ENCODE measurements at places on chromosomes 2 and 18.

DNA sequence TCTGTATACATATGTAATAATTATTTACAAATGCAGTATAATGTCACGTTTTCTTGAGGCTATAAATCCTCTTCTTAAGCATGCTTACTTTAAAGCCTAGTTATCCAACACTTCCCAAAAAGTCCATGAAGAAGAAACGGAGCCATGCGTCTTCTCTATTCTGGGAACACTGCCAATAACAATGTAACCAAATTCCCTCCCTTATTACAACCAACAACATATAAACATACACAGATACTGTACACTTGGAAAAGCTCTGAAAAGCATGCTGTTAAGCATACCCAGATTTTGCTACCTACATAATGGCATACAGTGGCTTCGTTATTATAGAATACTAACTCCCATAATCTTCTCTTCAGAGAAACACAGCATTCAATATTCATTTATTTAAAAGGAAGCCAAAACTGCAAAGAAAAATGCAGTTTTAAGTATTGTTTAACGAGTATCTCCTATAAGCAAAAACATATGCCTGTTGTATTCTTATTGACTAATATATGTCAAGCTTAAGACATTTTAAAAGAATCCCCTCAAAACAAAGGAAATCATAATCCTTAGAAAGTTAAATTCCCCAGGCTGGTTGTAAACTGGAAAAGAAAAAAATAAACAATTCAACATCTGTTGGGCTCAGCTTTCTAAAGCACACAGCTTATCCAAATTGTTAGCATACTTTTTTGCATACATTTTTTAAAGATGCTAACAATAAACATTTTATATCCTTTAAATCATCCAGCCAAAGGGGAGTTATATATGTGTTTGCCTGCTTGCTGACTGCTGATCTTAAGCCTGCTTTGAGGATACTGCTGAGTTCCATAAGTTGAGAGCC is 83.4 kb downstream of the SLC25A12 start:
- no peak for DNase-seq

DNA sequence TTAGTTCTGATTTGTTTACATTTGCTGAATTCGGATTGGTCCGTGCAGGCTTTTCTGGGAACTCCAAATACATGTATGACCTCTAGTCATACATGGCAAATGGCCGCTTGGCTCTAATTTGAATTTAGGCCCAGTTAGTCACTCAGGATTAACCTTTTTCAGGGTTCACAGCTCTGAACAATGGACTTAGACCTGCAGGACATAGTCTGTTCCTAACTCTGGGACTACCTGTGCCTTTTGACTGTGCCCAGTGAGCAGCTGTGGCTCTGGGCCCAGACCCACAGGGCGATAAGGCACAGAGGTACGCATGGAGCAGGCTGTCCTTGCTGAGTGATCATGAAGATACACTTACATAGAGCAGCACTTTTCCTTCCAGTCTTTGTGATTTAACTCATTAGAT is 28.5 kb downstream of the IL37 start:
- no peak for DNase-seq

DNA sequence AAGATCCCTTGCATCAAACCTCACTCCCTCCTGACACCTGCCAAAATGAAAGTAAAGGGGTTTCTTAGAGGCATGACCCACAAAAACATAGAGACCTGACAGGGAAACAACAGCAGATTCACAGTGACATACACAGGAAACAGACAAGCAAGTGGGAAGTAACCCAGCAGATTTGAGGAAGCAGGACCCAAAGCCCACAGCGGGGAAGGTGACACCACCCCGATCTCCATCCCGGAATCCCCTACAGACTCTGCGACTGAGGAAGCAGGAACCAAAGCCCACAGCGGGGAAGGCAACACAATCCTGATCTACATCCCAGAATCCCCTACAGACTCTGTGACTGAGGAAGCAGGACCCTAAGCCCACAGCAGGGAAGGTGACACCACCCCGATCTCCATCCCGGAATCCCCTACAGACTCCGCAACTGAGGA is 21.6 kb downstream of the CIB4 start:
- DNase-seq = no peak

DNA sequence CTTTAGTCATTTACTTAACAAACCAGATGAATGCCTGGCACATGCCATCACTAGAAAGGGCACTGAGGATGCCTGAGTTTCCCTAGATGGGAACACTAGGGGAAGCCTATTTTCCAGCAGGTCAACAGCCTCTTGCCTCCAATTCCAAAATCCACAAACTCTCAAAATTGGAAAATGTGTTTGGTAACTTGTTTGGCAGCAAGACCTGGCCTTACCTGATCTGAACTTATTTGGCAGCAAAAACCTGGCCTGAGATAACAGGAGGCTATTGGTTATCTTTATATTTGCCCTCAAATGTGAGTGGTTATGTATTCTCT is 2.6 kb downstream of the LIPG start:
- no peak for DNase-seq

DNA sequence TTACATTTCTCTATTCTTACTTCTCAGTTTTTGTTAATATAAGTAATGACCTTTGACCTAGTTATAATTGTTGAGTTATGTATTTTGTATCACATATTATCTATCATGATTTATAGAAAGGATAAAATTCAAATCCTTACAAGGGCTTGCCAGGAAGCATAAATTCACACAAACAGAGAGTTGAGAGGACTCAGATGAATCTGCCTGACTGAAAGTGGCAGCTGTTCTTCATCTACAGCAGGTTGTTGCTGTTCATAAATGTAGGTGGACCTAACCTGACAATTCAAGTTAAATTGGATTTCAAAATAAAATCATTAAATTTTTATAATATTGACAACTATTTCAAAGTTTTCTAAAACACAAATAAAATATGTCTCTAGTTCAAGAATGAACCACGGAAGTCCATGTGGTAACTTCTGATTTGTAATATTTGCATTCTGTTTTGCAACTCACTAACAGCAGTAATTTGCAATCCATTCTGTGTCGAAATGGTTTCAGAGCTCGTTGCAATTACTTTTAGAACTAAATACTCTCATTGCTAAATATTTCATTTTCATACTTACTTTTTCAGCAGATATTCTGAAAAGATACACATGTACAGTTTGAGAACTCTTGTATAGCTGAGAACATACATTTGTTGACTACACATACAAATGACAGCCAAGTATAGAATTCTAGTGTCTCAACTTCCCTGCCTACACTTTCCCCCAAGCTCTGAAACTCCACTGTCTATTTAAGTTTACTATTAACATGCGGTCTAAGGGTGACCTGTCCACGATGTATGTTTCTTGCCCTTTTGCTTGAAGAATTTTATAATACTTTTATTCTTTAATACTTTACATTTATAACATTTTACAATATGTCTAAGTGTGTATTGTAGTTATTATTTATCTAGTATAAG is 25.7 kb downstream of the SCN7A start:
- no peak for DNase-seq

DNA sequence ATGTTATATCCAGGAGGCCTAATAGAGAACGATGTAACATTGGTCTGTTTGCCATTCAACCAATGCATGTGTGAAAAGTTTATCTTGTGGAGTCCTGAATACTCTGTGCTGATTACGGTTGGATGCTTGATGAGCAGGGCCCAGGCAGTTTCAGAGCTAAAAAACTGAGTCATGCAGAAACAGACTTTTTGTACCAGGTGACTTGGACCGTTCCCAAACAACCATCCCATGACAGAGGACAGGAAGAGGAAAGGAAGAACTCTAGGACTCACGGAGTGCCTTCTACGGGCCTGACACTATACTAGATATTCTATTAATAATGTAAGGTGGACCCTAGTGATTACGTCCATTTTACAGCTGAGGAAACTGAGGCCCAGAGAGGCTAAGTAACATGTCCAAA is 142.1 kb downstream of the ARHGAP28 start:
- no peak for DNase-seq

DNA sequence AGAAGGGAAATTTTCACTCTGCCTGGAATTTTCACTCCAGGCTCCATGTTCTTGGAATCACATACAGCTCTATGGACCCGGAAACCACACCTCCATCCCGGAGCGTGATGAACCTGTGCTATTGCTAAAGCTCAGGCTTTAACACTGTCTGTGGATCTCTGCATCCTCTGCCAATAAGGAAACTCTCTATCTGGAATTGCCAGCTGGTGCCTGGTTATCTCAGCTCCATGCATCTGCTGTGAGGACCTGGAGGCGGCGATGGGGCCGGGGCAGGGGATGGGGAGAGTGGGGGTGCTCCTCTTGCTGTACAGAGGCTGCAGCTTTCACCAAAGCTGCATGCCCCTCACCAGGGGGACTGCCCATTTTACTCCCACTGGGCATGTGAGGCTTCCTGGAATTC is 754.0 kb upstream of the SOX11 start:
- DNase-seq = no peak

DNA sequence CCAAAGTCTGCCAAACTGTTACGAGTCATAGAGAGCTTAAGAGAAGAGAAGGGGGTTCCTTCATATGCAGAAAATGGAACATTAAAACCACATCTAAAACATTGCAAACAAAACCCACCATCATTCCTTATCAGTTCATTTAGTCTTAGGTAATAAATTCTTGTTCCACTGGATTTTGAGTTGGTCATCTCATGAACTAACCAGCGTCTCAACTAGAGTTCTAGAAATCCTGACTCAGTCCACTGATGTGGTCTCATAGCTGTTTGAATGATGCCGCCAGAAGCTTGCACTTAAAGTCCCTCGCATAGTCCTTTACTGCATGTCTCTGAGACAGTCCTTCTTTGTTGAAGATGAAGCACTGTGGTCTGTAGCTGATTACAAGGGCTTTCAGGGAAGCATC is 15.0 kb upstream of the CAB39 start:
- DNase-seq = no peak

DNA sequence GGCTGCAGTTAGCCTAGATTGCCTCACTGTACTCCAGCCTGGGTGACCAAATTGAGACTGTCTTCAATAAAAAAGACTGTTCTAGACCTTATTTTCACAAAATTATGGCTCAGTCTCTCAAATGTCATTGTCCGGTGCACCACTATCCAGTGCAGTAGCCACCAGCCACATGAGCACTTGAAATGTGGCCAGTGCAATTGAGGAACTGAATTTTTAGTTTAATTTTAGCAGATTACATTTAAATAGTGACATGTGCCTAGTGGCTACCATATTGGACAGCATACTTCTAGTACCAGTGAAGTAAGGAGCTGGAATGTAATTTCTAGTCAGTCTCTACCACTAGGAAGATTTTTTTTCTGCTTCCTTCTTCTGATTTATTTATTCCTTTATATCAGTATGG is 39.4 kb downstream of the KCMF1 start:
- DNase-seq = no peak

DNA sequence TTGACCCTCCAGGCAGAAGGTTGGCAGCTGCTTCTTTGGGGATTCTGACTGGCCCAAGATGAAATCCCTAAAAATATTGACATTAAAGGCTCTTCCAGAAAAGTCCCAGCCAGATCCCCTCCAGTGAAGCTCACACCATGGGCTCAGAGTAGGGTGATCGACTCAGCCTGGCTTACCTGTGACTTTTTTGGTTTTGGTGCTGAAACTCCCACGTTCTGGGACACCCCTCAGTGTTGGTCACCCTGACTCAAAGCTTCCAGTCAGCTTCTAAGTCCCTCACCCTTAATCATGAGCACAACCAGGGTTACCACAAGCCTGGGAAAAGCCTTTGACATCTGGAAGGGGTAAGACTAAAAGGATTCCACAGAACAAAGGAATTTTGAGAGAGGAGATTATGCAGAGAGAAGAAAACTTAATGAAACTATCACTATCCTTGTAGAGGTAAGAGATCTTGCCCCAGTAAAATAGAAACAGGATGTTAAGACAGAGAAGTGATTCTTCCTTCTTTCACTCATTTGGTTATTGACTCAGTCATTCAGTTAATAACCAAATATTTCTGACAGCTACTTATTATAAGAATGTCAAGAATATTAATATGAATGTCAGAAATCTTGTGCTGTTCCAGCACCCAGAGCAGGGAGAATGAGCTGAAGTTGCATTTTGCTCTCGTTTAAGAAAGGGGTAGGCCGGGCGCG is 66.8 kb upstream of the SEC11C start:
- no peak for DNase-seq

- DNase-seq = no peak
Measured at GRCh38 chr18:44048435-44048834, 632.3 kb upstream of the SETBP1 start.

DNA sequence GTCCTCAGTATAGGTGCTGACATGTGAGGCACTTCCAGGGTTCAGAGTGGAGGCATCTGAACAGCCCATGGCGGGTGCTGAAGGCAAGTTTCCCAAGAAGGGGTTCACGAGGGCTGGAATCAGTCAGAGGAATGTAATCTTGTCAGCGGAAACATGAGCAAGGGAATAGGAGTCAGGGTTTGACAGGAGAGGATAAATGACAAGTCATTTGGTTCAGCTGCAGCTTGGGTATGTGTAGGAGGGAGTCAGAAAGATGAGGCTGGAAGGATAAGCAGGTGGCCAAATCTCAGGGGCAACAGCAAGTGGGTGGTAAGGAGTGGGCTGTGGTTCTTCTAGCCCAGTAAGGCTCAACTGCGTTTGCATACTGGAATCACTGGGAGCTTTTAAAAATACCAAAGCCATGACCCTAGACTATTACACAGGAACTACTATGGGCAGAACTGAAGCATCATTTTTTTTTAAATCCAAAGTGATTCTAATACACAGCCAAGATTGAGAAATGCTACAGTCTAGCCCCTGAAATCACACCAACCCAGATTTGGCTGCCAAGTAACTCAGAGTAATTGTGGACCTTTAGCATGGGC is 41.8 kb upstream of the NAB1 start:
- no peak for DNase-seq

GRCh38 chr2:102141970-102142828 is at the start of gene IL1R1:
Gene IL1R1, plus strand, starts transcription at chr2:102142746. Its CDS starts 14,979 bp downstream, at chr2:102157725.
- no peak for DNase-seq

DNA sequence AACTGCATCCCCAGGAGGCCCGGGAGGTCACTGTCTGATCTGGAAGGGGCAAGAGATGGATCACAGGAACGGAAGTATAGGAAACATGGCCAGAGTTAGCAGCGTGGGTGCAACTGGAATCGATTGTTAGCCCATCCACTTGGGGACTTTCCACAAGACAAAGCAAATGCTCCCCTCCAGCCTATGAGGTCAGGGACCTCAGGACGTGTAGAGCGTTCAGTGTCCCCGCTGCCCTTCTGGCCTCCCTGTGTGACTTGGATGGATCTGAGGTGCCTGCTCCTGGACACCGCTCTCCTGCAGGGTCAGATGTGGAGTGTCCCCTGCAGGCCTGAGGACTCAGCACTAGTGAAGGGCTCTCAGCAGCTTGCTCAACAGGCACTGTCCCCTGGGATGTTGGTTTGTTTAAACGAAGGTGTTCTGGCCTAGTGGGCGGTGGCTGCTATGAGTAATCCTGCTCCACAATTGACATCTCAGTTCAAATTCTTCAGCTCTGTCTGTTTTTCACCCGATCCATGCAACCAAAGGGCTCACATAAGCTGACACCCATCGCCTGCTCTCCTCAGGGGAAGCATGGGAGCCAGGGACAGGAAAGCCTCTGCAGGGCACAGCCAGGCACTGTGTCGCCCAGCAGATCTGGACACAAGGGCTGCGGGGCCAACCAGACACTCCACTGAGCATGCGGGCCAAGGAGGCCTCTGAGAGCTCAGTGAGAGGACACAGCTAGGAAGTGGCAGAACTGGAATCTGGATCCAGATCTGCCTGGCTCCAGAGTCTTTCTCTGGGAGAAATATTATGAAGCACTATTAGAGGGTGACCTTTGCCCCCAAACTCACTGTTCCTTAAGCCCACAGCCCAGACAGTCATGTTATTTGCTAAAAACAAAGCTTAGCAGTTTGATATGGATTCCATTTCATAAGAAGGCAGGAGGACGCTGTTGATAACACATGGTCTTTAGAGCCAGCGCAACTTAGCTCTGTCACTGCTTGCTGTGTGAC is 78.5 kb downstream of the RHOB start:
- no peak for DNase-seq
